ENCODE measurements at places on chromosomes 2 and 18. TPM values are rescaled to one million over a fixed set of nuclear protein-coding genes. Genes with fewer than 3 reads are reported as not detected.

DNA sequence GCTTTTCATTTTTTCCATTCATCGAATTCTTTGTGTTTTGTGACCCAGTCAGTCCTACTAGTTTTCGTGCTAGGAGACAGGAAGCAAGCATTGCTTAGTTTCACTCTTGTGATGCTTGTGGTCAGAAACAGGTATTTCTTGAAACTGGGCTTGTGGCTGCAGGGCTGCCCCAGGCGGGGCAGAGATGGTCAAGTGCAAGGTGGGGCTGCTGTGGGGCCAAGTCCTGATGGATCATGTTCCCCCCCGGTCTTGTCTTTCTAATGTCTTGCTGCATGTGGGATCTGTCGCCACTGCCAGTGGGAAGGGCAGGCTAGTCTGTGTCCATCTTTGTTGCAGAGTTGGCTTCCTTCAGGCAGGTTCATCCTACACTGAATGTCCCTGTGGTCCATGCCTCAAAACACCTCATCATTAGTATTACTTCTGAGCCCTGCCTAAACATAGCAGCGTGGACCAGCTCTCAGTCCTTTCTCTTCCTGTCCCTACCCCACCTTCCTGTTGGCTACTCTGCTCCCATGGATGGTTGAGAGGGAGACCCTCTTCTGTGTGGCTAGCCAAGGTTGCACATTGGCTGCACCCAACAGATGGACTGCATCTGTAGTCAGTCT lies 38.7 kb downstream of the INPP4A start:
- no peak for DNase-seq

The C2orf15 gene
- total RNA-seq, result 0.27 TPM

The TBR1 gene
- 0.05 TPM for total RNA-seq

DNA sequence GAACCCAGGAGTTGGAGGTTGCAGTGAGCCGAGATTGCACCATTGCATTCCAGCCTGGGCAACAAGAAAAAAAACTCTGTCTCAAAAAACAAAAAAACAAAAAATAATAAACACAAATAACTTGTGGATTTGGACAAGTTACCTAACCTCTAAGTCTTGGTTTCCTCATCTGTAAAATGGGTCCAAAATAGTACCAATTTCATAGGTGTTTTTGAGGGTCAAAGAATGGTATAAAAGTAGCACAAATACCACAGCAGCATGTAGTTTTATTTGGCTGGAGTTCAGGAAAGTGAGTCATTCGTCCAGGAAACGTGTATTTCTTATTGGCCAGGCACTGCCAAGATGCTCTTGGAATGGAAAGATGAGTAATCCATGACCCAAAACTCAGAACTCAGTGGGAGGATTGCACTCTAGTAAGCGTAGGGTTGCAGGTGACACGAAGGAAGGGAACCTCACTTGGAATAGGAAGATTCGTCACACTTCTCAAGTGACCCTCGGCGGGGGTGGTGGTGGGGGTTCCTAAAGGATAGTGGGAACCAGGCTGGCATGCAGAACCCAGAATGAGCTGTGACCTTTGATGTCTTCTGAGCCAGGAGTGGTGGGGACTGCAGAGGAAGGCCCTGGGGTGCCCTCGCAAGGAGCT lies 24.4 kb downstream of the GRHL1 start:
- DNase-seq, result peak; percentile 87

The PDE11A gene
- total RNA-seq, result 0.07 TPM

DNA sequence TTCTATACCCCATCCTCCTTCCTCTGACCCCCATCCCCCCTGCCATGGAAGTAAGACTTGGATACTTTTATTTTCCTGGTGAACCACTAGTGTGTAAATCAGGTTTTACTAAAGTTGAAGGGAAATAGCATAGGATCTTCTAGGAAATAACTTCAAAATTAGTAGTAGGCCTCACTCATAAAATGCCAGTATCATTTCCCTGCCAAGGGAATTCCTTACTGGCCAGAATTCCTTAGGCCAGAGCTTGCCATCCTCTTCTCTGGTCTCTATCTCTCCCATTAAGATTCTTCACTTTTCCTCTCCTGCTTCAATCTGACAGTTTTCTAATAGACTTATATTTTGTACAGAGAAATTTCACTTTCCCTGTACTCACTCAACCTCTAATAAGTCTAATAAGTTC lies 322.8 kb upstream of the TANK start:
- no peak for DNase-seq

DNA sequence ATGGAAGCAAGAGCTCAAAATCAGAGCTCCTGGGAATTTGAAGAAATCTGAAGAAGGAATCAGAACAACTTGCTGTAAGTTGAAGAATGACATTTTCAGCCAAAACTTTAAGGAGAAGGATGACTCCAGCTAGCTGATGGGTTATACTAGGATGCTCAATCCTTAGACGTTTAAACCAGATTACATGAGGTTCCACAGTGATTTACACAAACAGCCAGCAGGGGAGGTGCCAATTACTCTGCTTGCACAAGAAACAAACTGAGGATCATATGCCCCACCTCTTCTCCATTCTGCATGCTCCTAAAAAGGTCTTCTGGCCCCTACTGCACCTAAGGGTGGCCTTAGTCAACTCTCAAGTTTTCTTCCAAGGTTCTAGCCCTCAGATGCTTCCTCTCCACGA lies 47.9 kb upstream of the PCBP1 start:
- no peak for DNase-seq

The SALL3 gene
- total RNA-seq, result not detected

GRCh38 chr2:217978536-217979150 lies 24.2 kb downstream of the TNS1 start:
- no peak for DNase-seq

DNA sequence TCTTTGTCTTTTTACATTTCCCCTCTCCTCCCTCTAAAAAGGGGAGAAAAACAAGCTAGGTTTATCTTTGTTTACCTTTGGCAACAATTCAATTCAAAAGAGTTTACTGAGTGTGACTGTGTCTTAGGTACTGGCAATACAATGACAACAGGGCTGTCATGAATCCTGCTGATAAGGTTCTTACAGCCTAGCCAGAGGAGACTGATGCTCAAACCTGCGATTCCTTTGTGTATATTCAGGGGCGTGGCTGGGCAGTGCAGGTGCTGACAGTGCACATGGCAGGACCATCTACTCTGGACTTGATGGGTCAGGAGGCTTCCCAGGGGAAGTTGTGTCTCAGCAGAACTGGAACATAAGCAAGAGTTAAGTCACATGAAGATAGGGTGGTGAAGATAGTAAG lies 23.2 kb upstream of the TTN start:
- no peak for DNase-seq

- DNase-seq, result no peak
These were observed 318.8 kb downstream of the RND3 start for GRCh38 chr2:150168595-150169236.

DNA sequence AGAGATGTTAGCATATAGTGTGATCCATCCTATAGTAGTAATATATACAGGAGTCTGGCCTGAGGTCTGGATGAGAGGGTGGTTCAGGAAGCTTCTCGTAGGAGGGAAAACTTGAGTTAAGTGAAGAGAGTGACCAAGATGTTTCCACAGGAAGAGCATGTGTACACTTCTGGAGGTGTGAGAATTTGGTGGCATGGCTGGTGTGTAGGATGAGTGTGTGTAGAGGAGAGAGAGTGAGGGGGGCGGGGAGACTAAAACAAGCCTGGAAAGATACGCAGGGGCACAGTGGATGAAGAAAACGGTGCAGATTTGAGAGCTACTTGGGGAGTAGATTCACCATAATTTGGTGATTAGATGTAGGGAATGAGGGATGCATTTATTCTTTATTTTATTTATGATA lies 43.5 kb upstream of the CTLA4 start:
- DNase-seq, result no peak

DNA sequence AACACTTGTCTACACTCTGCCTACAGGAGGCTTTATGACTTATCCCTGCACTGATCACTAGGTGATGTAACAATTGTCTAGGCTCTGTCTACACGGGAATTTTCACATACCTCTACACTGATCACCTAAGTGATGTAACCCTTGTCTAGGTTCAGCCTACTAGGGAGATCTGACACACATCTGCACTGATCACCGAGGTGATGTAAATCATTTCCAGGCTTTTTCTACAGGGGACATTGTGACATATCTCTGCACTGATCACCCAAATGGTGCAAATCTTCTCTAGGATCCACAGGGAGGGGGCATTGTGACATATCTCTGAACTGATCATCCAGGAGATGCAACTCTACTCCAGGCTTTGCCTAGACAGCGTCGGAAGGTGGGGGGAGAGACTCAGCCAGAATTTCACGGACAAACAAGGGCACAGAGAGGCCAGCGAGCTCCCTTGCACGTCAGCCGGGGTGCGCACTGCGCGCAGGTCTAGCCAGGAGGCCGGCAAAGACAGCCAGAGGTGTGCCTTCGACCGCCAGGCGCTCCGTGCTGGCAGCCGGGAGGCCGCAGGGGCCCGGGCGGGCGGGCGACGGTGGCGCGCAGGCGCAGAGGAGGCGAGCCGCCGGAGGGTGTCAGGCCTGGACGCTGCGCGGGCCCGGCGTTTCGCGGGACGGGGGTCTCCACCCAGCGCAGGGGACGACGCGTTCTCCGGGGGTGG lies 46.9 kb upstream of the USP14 start:
- peak; percentile 59 for DNase-seq

- no peak for DNase-seq
These were observed 47.3 kb upstream of the FZD7 start for GRCh38 chr2:201986463-201986735.

- no peak for DNase-seq
These were observed 307.0 kb upstream of the REG3G start for GRCh38 chr2:78718473-78718872.

- DNase-seq, result no peak
These were observed 94.1 kb upstream of the ACAA2 start for GRCh38 chr18:49907346-49907929.

The TP53I3 gene
- 20.2 TPM for total RNA-seq

The C2orf66 gene
- total RNA-seq, result 0.84 TPM

- no peak for DNase-seq
These were observed 9.7 kb upstream of the CUL3 start for GRCh38 chr2:224594840-224595239.

DNA sequence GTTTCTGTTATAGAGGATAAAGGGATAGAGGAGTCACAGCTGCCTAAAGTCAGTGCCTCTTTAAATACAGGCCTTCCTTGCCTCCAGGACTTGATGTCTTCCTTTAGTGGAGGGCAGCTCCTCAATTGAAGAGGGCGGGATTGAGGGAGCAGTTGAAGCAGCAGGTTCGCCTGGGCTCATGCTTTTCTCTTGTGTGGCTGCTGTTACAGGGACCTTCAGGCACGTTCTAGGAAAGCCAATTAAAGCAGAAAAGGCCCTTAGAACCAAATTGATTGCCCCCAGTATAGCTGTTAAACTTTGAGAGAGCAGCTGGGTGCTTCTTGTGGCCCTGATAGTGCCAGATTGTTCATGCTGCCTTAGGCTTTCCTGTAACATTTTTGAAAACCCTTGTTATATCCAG lies 42.0 kb upstream of the LTBP1 start:
- no peak for DNase-seq

DNA sequence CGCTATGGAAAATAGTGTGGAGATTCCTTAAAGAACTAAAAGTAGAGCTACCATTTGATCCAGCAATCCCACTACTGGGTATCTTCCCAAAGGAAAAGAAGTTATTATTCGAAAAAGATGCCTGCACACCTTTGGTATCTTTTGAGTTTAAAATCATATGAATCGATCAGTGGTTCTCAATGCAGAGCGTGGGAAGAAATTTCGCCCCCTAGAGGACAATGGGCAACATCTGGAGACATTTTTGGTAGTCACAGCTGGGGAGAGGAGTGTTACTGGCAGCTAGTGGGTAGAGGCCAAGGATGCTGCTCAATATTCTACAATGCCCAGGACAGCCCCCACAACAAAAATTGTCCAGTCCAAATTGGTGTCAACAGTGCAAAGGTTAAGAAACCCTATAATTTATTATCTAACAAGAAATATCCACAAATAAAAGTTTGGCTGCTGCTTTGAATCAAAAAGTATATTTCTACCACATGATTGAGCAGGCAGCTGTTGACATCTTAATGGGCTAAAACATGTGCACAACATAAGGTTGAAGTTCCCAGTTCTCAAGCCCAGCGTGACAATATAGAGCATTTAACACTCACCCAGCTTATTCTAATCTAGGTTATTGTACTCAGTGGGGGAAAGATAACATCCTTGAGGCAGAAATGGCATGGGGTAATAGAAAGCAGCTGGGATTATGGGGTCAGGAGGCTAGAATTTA lies 425.7 kb downstream of the LRATD1 start:
- DNase-seq, result peak; percentile 5

All from NCI-H460 (cell line).